ENCODE measurements at places on chromosomes 4 and X.
A peak's percentile ranks its signal among the peaks of the same experiment; 100 is the strongest.

- H3K4me1 ChIP-seq, result peaks cover 2% of the 10 kb centered on the region
- H3K4me3 ChIP-seq, result no peak overlapping the region
- H3K27ac ChIP-seq, result no peak overlapping the region
- DNase-seq, result no peak
- no peaks in the 10 kb centered on the region for H3K27me3 ChIP-seq
Measured at GRCh38 chrX:39238006-39238405, 436.7 kb downstream of the MID1IP1 start.

- H3K4me1 ChIP-seq, result peaks cover 24% of the 10 kb centered on the region
- peak overlapping the region; percentile 92 for H3K27ac ChIP-seq
- no peak for DNase-seq
- no peaks in the 10 kb centered on the region for H3K27me3 ChIP-seq
Measured at GRCh38 chrX:119235051-119235511, 1.0 kb upstream of the PGRMC1 start.

GRCh38 chrX:41705042-41705441 lies 16.3 kb downstream of the GPR34 start:
- H3K4me3 ChIP-seq, result no peak overlapping the region
- H3K4me1 ChIP-seq, result peaks cover 45% of the 10 kb centered on the region
- no peak for DNase-seq

GRCh38 chr4:110188113-110188512 lies 10.3 kb downstream of the ELOVL6 start:
- no peak overlapping the region for H3K27ac ChIP-seq
- H3K4me3 ChIP-seq, result no peak overlapping the region
- DNase-seq, result no peak
- H3K27me3 ChIP-seq, result no peaks in the 10 kb centered on the region

- peaks cover 14% of the 10 kb centered on the region for H3K4me1 ChIP-seq
- peaks cover 28% of the 10 kb centered on the region for H3K27me3 ChIP-seq
- no peak for DNase-seq
- peak overlapping the region; percentile 88 for H3K4me3 ChIP-seq
- no peaks in the 10 kb centered on the region for H3K36me3 ChIP-seq
Measured at GRCh38 chrX:53319614-53320542, 38.5 kb upstream of the IQSEC2 start.

DNA sequence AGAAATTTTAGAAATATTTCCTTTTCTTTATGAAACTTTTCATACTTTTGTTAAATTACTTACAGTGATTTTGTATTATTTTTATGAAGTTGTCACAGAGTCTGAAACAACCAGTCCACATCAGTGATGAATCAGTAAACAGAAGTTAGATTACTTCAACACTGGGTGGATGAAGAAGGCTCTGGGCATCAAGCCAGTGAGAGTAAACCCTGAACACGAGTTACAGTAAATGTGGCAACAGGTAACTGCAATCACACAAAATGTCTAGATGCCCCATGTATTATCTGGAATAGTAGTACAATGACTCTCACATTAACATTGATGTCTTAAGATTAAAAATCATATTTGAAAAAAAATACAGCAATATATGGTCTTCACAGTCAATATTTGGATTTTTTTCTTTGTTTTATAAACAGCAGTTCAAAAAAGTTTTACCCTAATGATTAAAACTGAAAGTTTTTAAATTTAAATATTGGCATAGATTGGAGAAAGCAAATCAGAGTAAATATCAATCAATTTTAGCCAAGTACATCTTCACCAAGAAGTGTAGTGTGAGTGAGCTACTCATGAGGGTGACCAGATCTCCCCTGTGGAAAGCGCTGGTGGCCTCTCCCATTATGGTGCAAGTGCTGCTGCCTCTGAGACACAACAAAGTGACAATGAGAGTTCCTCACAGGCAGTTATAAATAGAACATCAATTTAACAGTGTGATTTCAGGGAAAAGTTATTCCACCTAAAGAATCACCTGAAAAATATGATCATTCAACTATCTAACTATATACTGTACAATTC lies 63.2 kb upstream of the UGT2B7 start:
- no peaks in the 10 kb centered on the region for H3K27me3 ChIP-seq
- H3K4me3 ChIP-seq, result no peak overlapping the region
- no peak for DNase-seq
- H3K4me1 ChIP-seq, result no peaks in the 10 kb centered on the region
- no peaks in the 10 kb centered on the region for H3K36me3 ChIP-seq

GRCh38 chrX:9824554-9824953 lies 38.3 kb downstream of the SHROOM2 start:
- DNase-seq, result no peak
- no peak overlapping the region for H3K4me3 ChIP-seq
- no peak overlapping the region for H3K27ac ChIP-seq
- no peaks in the 10 kb centered on the region for H3K36me3 ChIP-seq
- H3K4me1 ChIP-seq, result no peaks in the 10 kb centered on the region

DNA sequence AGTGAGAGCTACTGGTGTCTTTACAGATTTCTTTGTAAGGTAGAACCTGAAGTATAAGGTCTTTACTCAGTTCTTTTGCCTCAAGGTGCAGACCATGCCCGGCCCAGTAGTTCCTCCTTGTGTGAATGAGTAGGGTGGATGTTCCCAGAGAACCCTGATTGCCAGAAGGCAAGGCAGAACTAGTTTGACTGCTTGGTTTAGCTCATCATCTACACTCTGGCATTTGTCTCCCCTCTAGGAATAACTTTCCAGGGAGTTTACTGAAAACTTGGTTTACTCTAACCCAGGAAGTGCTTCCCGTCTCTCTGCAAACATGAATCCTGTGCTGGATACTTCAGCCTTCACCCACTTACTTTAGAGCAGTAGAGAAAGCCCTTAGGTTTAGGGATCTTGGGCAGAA lies 29.1 kb downstream of the MCUB start:
- DNase-seq, result no peak
- H3K36me3 ChIP-seq, result peaks cover 2% of the 10 kb centered on the region
- H3K4me3 ChIP-seq, result no peak overlapping the region
- no peaks in the 10 kb centered on the region for H3K27me3 ChIP-seq
- H3K27ac ChIP-seq, result peak overlapping the region; percentile 77

GRCh38 chrX:68938244-68939004 lies 109.6 kb downstream of the EFNB1 start:
- no peak for DNase-seq
- H3K27ac ChIP-seq, result no peak overlapping the region
- H3K27me3 ChIP-seq, result no peaks in the 10 kb centered on the region
- H3K36me3 ChIP-seq, result no peaks in the 10 kb centered on the region
- H3K4me1 ChIP-seq, result peaks cover 2% of the 10 kb centered on the region

DNA sequence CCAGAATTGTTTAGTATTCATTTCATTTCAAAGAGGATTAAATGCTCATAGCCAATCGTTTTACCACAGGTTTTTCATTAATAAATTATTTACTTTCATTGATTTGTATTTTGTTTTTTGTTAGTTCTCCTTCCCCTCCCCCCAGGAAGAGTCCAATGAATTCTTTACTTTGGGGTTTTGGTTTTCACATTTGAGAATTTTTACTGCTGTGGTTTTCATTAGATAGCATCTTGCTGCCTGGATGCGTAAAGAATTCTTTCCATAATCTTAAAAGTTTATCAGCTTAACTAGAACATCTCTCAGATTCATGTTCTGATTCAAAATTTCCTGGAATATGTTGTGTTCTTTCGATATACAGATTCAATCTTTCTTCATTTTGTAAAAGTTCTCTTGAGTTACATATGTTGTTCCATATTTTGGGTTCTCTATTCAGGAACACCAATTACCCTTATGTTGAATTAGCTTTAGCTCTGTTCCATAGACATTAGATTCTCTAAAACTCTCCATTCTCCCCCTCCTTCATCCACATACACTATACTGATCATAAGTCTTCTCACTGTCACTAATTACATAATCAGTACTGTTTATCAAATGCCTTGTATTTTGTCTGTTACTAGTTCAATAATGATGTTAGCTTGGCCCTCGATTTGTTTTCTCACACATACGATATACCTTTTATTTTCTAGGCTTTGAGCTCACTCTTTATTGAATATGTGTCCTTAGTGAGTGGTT lies 184.4 kb downstream of the CAMK2D start:
- H3K4me1 ChIP-seq, result peaks cover 81% of the 10 kb centered on the region
- no peaks in the 10 kb centered on the region for H3K27me3 ChIP-seq
- H3K4me3 ChIP-seq, result no peak overlapping the region
- H3K27ac ChIP-seq, result no peak overlapping the region
- H3K36me3 ChIP-seq, result peaks cover 3% of the 10 kb centered on the region

DNA sequence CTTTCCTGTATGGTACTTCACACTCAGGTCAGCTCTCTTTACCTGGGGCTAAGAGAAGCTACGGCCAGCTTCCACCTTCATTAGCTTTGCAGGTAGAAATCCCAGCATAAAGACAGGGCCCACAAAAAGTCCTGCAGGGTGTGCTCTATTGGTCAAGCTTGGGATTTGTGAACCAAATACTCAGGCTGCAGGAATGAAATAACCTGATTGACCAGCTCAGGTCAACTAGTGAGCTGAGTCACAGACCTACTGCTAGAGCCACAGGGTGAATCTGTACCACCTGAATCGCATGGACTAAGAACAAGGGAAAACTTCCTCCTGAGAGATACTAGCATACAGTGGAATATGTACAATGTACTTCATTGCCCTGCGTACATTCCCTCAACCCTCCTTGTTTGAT lies 172.2 kb downstream of the HHIP start:
- no peaks in the 10 kb centered on the region for H3K4me1 ChIP-seq
- H3K36me3 ChIP-seq, result no peaks in the 10 kb centered on the region
- H3K4me3 ChIP-seq, result no peak overlapping the region
- no peaks in the 10 kb centered on the region for H3K27me3 ChIP-seq
- no peak for DNase-seq

GRCh38 chr4:98564852-98565251 lies 93.6 kb downstream of the TSPAN5 start:
- H3K4me1 ChIP-seq, result peaks cover 9% of the 10 kb centered on the region
- H3K36me3 ChIP-seq, result no peaks in the 10 kb centered on the region
- H3K27ac ChIP-seq, result no peak overlapping the region
- no peak overlapping the region for H3K4me3 ChIP-seq
- no peaks in the 10 kb centered on the region for H3K27me3 ChIP-seq
- no peak for DNase-seq

- H3K4me1 ChIP-seq, result no peaks in the 10 kb centered on the region
- no peak for DNase-seq
- H3K36me3 ChIP-seq, result no peaks in the 10 kb centered on the region
- H3K27me3 ChIP-seq, result no peaks in the 10 kb centered on the region
- no peak overlapping the region for H3K27ac ChIP-seq
- H3K4me3 ChIP-seq, result no peak overlapping the region
Measured at GRCh38 chr4:33864290-33864859, 2379.9 kb downstream of the ARAP2 start.

DNA sequence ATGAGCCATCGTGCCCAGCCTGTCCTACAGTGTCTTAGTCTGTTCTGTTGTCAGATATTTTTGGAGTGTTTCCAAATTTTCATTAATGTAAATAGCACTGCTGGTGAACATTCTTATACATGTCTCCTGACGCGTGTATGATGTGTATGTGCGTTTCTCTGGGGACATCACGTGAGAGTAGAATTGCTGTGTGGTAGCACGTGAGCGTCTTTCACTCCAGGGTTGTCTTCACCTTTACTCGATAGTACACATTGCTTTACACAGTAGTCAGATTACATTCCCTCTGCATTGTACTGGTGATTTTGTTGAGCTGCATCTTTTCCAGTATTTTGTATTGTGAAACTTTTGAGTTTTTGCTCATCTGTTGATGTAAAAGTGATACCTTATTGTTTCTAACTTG lies 60.0 kb downstream of the ARHGAP10 start:
- H3K36me3 ChIP-seq, result no peaks in the 10 kb centered on the region
- peak overlapping the region; percentile 92 for H3K27ac ChIP-seq
- no peaks in the 10 kb centered on the region for H3K27me3 ChIP-seq
- H3K4me1 ChIP-seq, result peaks cover 15% of the 10 kb centered on the region

Measured in naive thymus-derived CD8-positive, alpha-beta T cell (primary cell).